Type B pancreatic cell (in vitro differentiated cells): ENCODE measurements at places on chromosomes 16 and 17.

DNA sequence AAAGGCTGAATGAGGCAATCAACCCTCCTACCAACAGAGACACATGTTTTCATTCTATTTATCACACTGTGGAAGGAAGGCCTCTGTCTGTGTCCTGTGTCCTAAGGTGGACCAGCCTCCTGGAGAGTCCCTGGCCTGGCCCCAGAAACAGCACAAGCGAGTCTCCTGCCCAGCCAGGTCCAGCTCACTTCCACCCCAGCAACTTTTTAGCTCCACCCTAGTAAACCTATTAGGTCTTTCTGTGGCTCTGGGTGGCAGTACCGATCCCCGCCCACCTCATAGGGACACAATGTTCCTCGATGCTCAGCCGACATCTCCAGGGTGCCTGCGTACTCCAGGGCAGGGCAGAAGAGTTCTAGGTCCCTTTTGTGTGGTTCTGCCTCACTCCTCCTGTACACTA lies 10.7 kb downstream of the DRC3 start:
- no peak for DNase-seq

DNA sequence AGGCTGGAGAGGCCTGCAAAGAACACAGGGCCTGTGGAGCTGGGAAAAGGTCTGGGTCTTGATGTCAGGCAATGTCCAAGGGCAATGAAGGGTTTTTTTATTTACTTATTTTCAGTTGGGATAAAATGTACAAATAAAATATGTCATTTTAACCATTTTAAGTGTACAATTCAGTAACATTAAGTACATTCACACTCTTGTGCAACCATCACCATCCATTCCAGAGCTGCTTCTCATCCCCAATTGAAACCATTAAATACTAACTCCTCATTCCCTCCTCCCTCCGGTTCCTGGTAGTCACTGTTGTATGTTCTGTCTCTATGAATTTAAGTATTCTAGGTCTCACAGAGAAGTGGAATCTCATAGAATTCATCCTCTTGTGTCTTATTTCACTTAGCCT lies 444.7 kb downstream of the HS3ST3B1 start:
- no peak for DNase-seq

GRCh38 chr16:77273815-77274214 lies 74.6 kb downstream of the SYCE1L start:
- DNase-seq = no peak

- no peak for DNase-seq
Observed at GRCh38 chr17:50117202-50118051, 12.5 kb downstream of the SAMD14 start.

- no peak for DNase-seq
Observed at GRCh38 chr17:44293509-44294226, 14.7 kb upstream of the RUNDC3A start.
